ENCODE measurements at places on chromosomes 2 and 18.

GRCh38 chr18:74457725-74458421 lies 765 bp upstream of the DIPK1C start:
- DNase-seq: no peak

DNA sequence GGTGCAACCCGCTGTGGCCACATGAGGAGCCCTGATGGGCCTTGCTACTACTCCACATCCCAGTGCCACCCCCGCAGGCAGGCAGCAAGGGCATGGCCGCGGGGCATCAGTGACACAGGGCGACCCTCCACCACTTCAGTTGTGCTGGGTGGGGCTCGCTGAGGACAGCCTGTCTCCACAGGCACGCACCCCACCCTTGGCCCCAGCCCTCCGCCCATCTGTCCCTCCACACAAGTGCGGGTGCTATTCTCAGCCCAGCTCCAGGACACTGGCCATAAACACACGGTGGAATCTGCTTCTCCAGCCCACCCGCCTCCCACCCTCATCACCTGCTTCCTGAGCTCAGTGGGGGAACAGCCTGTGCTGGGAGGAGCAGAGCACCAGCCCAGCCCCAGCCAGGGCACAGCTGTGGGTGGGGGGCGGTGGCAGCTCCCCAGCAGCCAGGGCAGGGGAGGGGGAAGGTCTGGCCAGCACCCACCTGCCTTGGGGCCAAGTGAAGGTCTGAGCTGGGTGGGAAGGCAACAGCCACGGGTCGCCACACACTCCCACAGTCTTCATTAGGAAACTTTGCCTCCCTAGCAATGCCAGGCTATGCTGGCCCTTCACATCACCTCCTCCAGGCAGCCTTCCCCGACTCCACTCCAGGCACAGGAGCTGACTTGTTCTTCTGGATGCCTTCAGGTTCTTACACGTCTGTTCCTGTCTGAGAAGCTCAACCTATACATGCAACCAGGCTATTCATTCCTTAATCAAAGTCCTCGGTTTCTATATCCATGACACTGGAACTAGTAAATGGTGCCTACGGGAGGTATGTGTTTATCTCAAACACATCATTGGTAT lies 16.5 kb downstream of the BIN1 start:
- DNase-seq: no peak

DNA sequence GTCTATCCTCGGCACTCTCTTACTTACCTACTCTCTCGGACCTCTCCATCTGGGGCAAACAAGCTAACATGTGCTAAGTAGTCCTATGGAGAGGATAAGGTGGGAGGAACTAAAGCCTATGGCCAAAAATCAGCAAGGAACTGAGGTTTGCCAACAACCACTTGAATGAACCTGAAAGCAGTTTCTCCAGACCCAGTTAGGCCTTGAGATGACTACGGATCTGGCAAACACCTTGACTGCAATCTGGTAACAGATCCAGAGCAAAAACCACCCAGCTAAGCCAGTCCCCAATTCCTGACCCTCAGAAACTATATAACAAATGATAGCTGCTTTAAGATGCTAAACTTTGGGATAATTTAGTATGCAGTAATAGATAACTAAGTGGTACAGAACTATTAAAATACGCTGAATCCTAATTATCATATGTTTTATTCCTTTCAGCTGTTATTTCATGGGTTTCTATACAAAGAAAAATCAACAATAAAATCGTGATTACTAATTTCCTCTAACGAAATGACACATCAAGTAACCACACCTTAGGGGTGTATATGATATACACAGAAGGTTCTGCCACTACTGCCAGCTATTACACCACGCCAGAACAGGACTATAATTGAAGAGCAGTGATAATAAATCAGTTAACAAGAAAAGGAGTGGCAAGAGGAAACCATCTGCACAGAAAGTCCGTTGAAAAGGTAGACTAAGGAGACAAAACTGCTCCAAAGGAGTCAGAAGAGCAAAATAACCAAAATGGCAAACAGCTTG lies 3.2 kb downstream of the FARSB start:
- no peak for DNase-seq

- no peak for DNase-seq
Measured at GRCh38 chr2:55155764-55156281, 76.3 kb downstream of the CLHC1 start.

GRCh38 chr18:31444142-31444541 lies 3.4 kb upstream of the DSG3 start:
- DNase-seq: no peak

DNA sequence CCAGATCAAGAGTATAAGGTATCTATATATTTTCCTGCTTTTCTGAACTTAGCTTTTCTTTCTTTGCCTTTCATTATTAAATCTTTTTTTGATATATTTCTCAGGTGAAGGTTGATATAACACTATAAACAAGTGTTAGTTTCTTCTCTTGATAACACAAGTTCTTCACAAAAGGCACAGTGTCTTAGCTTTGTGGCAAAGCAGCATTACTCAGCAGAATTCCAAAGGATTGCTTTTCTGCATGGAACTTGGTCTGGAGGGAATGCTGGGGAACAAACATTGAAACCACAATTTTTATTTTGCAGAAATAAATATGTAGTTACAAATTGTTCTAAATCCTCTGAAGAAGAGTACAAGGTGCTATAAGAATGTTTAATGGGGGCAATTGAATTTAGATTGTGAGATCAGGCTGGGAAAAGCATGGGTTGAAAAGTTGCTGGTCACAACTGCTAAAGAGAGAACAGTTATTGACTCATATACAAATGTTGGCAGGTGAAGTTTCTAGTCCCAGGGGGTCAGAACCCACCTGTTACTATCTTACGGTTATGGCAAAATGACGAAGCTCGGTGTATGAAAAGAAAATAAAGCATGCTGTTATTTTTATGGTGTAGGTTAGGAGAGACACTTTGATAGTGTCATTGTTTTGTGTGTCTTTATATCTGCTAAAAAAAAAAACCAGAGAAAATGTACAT lies 68.2 kb downstream of the UBR3 start:
- no peak for DNase-seq

GRCh38 chr2:71611247-71611646 lies 157.9 kb downstream of the DYSF start:
- DNase-seq: no peak

GRCh38 chr2:181872178-181872577 lies 19.4 kb upstream of the ITPRID2 start:
- no peak for DNase-seq

- DNase-seq: peak; percentile 18
Measured at GRCh38 chr2:3606370-3607201, 11.7 kb downstream of the COLEC11 start.

DNA sequence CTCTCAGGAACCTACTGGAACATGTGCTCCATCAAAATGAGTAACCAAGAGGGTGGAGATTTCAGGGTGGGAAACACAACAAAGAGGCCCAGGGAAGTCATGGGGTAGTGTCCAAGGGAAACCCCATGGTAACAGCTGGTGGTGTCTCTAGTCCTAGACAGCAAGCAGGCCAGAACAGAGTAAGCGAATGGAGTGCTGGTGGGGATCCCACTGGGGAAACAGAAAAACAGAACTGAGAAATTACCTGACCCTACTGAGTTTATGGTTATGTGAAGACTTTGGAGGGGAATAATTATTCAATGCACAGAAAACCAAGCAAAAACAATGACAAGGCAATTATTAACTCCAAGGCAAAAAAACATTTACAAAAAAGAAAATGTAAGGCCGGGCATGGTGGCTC lies 16.9 kb downstream of the ERCC3 start:
- peak; percentile 45 for DNase-seq

GRCh38 chr2:239462671-239463506 lies 62.1 kb upstream of the HDAC4 start:
- DNase-seq: no peak

DNA sequence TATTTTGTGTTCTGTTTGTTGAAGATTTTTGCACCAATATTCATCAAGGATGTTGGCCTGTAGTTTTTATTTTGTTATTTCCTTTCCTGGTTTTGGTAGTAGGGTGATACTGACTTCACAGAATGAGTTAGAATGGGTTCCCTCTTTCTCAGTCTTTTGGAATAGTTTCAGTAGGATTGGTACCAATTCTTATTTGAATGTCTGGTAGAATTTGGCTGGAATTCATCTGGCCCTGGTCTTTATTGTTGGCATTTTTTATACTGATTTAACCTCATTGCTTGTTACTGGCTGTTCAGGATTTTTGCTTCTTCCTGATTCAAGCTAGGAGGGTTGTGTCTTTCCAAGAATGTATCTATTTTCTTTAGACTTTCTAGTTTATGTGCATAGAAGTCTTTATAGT lies 263.7 kb downstream of the SOX11 start:
- DNase-seq: no peak

GRCh38 chr18:70363861-70364260 lies 75.0 kb downstream of the SOCS6 start:
- DNase-seq: no peak

- DNase-seq: no peak
Measured at GRCh38 chr2:207514451-207514850, 15.3 kb upstream of the CREB1 start.

- no peak for DNase-seq
Measured at GRCh38 chr18:58993260-58993659, 128.6 kb downstream of the ZNF532 start.

GRCh38 chr2:127174136-127174535 lies 46.0 kb downstream of the CYP27C1 start:
- peak; percentile 42 for DNase-seq

- DNase-seq: no peak
Measured at GRCh38 chr2:138430181-138430580, 71.4 kb upstream of the SPOPL start.

DNA sequence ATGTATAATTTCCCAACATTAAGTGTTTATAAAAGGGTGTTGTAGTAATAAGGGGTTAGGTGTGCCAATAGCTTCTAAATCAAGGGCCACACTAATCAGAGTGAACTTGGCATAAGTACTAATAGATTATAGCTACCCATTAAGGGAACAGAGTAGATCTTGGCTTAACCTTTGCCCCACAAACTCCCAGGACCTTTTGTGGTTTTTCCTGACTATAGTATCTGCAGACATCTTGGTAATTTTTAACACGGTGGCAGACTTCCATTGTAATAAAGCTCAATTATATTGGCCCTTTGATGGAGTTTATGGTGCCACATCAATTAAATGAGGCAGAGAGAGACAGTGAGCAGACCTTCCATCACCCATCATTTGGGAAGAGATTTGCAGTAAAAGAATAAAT lies 358.5 kb upstream of the HNRNPA3 start:
- no peak for DNase-seq

- no peak for DNase-seq
Measured at GRCh38 chr2:232843834-232844233, 26.2 kb upstream of the SNORC start.

DNA sequence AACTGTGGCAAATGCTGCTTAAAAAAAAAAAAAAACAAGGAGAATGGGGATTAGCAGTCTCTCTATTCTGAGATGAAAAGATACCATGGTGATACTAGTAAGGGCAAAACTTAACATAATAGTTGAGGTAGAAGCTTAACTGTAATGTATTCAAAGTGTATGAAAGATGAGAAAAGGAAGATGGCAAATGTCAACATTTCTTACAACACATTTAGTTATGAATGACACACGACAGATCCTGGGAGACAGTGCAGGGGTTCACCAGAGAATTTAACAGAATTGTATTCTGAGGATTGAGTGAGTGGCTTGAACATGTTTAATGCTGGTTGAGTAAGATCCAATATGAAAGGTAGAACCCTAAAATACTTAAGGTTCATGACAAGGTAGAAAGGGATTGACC lies 52.7 kb downstream of the CUL3 start:
- no peak for DNase-seq

DNA sequence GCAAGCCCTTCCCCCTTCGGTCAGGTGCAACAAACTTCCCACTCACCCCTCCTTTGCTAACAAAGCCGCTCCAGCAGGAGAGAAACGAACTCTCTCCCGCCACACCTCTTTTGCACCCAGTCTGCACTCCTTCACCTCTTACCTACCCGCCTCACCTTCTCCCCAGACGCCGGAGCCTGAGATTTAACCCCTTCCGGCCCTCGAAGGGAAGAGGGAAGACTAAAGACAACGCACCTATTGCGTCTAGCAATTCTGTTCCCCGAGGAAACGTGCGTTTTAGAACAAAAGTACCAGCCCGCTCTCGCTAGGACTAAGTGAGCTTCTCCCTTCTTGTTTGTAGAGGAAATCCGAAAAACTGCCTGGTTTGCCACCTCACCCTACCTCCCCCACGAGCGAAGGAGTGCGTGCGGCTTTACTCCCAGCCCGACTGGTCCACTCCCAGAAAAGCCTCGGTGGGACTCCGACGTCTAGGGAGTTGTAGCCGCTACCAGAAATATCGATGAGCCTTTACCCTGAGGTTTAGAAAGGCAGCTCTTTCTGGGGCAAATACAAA lies 441 bp upstream of the PEX13 start:
- DNase-seq: peak; percentile 77

DNA sequence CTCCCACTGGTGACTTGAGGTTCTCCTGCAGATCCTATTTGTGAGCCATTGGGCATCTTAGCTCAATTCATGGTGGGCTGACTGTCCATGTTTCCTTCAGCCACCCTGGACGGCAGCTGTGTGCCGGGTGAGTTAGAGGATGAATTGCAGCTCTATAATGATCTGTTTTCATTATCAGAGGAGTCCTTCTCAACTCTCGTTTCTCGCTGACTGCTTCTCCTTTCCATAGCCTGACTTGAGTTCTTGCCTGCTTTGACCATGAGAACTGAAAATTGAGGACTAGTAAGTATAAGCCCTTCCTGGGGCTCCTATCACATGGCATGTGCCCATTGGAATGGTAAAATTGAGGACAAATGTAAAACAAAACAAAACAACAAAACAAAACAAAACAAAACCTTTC lies 121.8 kb downstream of the CDC42EP3 start:
- DNase-seq: peak; percentile 24

DNA sequence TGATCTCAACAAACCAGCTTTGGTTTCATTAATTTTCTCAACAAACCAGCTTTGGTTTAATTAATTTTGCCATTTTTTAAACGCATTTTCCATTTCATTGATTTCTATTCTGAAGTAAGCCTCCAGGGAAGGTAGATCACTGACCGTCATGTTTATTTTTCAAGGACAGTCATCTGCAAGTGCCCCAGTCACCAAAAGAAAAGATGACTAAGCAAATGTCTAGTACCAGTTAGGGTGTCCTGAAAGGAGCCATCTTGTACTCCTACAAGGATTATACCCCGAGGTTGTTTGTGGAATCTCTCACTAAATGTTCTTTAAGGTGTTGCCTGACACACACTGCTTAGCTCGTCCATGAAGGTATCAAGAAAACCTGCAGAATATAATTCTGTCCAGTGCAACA lies 6.1 kb upstream of the UGT1A8 start:
- DNase-seq: no peak

- DNase-seq: no peak
Measured at GRCh38 chr2:236120141-236120601, 48.0 kb downstream of the GBX2 start.

GRCh38 chr2:58845011-58845410 lies 603.9 kb upstream of the FANCL start:
- no peak for DNase-seq

- no peak for DNase-seq
Measured at GRCh38 chr2:9247177-9247576, 40.6 kb downstream of the ASAP2 start.

DNA sequence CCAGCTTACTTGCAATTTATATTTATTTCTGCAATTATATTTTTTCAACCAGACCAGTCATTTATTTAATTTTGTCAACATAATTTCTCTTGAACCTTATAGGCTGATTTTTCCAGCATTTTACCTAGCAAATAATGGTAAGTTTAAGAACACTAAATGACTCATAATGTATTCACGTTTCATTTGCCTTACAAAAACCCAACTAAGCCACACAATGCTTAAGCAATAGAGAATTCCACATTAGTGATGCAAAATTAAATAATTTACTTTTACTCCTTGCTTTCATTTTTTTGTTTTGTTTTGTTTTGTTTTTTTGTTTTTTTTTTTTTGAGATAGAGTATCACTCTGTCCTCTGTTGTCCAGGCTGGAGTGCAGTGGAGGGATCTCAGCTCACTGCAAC lies 110.4 kb upstream of the VRK2 start:
- DNase-seq: no peak

- DNase-seq: peak; percentile 48
Measured at GRCh38 chr2:231611273-231612108, 18.8 kb downstream of the TEX44 start.
